AG09319 (cell line): ENCODE measurements at places on chromosomes 5 and 9.

DNA sequence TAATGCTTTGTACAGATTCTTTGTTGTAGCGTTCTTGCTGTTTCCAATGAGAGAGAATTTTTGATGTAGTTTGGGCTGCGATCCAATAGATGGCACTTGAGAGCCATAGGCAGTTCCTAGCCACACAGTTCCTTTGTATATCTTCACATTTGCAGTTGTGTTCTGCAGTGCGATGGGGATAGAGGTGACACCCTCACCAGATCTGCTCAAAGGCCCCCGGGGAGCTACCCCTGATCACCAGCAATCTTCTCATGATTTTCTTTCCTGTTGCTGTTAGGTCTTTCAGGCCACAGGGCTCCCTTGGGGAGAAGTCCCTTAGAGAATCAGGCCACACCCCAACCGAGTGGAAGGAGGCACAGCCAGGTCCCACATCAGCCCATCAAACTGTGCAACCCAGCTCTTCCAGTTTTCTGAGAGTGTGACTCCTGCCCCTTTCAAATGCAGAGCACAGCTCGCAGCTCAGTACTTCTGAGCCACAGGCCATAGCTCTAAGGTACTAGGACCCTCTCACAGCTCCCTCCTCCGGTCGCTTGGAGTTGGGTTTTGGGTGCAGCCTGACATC lies 353.7 kb downstream of the SLCO4C1 start:
- DNase-seq, result no peak

GRCh38 chr5:140207250-140207964 lies 32.4 kb downstream of the CYSTM1 start:
- no peak for DNase-seq

GRCh38 chr5:34020726-34021125 lies 12.9 kb upstream of the AMACR start:
- no peak for DNase-seq

- DNase-seq, result no peak
Observed at GRCh38 chr5:14343376-14343775, 200.2 kb downstream of the TRIO start.

DNA sequence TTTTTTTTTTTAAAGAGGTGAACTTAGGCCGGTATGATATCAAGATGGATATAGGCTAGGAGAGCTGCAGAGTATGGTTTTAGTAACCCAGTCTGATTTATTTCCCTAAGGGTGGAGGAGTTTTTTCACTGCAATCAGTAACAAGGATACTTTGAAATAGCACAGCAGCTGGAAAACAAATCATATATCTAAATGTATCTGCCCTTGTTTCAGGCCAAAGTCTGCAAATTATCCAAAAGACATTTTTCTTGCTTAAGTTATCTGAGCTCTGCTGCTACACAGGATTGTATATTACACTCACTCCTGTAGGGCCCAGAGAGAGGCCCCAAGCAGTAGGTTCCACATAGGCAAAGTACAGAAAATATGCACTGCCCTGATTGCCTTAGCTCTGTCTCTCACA lies 222.4 kb downstream of the NTRK2 start:
- no peak for DNase-seq

- no peak for DNase-seq
Observed at GRCh38 chr9:37876376-37876775, 27.6 kb downstream of the SLC25A51 start.

DNA sequence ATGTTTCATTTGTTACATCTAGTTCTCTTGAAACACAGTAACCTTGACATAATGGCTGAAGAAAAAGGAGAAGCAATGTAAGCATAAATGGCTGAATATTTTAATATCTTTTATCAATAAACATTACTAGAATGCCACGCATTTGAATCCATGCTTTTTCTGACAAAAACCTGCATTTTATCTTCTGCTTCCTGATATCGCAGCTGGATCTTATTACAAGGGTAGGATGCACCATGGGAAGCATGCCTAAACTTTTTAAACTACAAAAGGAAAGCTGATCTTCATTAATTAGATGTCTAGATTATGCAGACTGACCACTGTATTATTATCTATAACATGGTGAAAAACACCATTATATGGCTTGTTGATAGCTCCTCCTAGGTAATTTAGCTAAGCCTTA lies 156.6 kb downstream of the SLF1 start:
- no peak for DNase-seq

DNA sequence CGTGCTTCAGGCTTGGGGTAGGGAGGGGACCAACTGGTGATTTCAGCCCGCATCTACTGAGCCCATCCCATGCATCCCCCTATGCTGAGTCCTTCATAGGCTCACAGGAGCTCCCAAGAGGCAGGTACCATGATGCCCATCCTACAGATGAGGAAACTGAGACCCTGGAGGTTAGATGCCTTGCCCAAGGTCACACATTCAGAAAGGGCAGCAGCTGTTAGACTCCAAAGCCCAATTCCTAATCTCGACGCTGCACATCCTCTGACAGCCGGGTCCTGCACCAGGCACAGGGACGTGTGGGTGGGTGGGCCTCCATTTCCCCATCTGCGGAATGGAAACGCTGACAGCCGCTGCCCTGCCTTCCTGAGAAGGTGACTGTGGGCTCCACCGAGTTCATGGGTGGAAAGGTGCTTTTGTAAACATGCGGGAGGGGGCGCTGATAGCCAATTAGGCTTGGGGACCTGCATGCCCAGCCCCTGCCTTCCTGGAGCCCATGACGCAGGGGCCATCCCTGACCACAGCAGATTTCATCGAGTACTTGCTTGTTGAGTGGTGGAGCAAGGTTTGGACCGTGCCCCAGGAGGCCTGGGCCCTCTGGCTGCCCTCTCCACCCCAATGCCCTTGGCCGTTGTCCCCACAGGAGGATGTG lies 2.2 kb downstream of the DNM1 start:
- DNase-seq, result no peak

GRCh38 chr9:93620041-93620506 lies 43.7 kb downstream of the PHF2 start:
- DNase-seq, result no peak

- DNase-seq, result no peak
Observed at GRCh38 chr5:109905906-109906305, 216.2 kb downstream of the MAN2A1 start.

DNA sequence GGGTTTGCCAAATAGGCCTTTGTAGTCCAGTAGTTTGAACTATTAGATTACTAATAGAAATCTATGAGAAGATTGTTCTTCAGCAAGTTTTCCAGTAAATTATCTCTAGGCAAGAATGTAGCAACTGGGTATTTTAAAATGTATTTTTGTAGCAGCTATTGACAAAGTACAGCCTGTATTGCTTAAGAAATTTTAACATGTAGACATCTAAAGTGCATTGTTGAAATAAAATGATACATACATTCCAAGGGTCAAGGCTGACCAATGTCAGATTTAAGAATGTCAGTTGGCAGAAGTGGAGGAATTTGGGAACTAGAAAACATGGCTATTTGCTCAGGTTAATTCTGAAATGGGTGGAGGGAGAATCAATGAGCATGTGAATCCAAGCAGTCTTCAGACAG lies 57.5 kb upstream of the ZSWIM6 start:
- DNase-seq, result peak; percentile 14

GRCh38 chr9:136533775-136534157 lies 12.1 kb downstream of the NOTCH1 start:
- DNase-seq, result no peak

DNA sequence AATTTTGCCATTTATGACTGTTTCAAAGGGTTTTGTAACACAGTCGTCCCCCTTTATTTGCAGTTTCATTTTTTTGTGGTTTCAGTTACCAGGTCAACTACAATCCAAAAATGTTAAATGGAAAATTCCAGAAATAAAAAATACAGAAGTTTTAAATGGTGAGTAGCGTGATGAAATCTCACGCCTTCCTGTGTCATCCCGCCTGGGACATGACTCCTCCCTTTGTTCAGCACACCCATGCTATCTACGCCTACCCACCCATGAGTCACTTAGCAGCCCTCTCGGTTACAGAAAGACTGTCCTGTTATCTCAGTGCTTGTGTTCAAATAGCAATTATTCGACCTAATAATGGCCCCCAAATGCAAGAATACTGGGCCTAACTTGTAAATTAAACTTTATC lies 765.3 kb upstream of the ADAMTS16 start:
- no peak for DNase-seq

DNA sequence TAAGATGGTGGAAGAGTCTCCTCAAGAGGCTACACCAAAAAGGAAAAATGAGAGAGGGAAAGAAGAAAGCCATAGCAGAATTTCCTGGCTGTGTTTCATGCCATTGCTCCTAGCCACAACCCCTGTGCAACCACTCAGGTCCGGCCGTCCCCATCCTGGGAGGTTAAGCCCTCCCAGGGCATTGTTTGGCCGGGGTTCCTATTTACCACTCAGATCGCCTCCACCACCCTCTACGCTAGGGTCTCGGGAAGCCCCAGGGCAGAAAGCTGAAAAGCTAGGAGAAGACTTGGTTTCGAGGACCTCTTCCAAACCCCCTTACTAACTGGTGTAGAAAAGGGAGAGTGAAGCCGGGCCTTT lies 715 bp downstream of the RC3H2 start:
- DNase-seq, result no peak

DNA sequence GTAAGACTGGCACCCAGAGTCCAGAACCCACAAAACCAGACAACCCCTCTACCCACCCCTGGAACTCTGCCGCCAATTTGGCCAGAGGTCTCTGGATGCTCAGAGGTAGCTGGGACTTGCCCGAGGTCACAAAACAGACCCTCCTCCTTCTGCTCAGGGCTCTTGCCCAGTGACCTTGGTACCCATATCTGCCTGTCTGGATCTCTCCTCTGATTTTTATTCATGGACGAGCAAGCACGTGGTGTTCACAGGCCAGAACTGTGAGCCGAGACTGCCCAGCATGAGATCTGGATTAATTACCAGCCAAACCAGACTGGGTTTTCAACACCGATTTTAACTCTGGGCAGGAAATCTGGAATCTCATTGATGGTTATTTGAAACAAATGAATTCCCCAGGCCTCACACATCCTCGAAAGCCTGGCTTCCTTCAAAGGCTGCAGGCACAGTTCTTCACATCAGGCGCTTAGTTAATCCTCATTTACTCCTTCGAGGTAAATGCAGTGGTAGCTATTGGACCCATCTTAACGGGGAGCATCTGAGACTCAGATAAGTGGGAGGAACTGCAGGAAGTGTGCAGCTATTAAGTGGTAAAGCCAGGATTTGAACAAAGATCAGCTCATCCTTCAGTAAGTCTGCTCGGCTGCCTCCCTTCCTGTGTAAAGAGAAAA lies 21.4 kb downstream of the COL27A1 start:
- DNase-seq, result no peak

GRCh38 chr9:10242255-10242654 lies 370.5 kb downstream of the PTPRD start:
- DNase-seq, result no peak

- no peak for DNase-seq
Observed at GRCh38 chr5:170334626-170335025, 37.0 kb upstream of the LCP2 start.

- peak; percentile 62 for DNase-seq
Observed at GRCh38 chr9:72592502-72593403, 71.3 kb downstream of the TMC1 start.

GRCh38 chr5:107893642-107894041 lies 222.9 kb upstream of the EFNA5 start:
- DNase-seq, result no peak

DNA sequence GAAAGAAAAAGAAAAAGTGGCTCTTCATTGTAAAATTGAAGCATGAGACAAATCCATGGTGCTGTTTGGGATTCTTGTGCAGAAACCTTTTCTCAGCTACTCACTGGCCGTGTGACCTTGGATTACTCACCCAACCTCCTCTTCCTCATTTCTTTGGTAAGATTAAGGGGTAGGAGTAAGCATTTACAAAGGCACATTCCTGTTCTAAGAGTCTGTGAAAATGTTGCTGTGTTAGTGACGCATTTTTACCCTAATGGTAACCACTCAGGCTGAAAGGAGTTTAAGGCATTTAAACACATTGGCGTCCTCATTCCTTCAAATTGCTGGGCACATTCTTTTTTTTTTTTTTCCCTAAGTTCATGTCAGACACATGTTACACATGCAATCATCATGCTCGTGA lies 4.3 kb downstream of the RAI14 start:
- peak; percentile 79 for DNase-seq

- no peak for DNase-seq
Observed at GRCh38 chr5:172371684-172372083, 82.6 kb downstream of the SH3PXD2B start.

GRCh38 chr9:6545017-6545691 lies 100.4 kb downstream of the GLDC start:
- no peak for DNase-seq

- peak; percentile 12 for DNase-seq
Observed at GRCh38 chr9:22244139-22245011, 202.2 kb upstream of the DMRTA1 start.

GRCh38 chr9:35816708-35817107 lies 1.9 kb upstream of the HINT2 start:
- no peak for DNase-seq

- no peak for DNase-seq
Observed at GRCh38 chr9:8224381-8224801, 424.8 kb upstream of the DMAC1 start.

DNA sequence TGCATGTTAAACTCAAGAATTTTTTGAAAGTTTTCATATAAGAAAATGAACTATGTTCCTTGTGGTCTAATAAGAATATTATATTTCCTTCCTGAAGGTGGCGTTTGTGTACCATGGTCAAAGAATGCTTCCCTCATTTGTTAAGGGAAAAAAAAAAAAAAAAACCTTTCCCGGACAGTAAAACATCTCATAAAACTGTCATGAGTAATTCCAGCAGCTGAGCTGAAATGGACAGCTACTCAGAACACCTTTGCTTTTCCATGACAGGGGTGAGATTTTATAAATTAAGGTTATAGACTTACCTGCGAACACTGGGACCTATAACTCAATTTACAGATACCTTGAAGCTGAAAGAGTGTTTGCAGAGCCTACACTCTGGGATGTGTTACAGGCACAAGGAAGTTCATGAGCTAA lies 113.2 kb upstream of the RANBP3L start:
- peak; percentile 19 for DNase-seq

GRCh38 chr9:12774861-12775678 lies at the start of gene LURAP1L:
TSS of gene LURAP1L (plus strand) at chr9:12775020. CDS start at chr9:12775716, 696 bp downstream.
- DNase-seq, result peak; percentile 69

GRCh38 chr9:81549500-81550206 lies 139.7 kb downstream of the TLE1 start:
- no peak for DNase-seq
